ENCODE measurements at places on chromosomes 3 and 15. TPM values are rescaled to one million over a fixed set of nuclear protein-coding genes. Genes with fewer than 3 reads are reported as not detected.

DNA sequence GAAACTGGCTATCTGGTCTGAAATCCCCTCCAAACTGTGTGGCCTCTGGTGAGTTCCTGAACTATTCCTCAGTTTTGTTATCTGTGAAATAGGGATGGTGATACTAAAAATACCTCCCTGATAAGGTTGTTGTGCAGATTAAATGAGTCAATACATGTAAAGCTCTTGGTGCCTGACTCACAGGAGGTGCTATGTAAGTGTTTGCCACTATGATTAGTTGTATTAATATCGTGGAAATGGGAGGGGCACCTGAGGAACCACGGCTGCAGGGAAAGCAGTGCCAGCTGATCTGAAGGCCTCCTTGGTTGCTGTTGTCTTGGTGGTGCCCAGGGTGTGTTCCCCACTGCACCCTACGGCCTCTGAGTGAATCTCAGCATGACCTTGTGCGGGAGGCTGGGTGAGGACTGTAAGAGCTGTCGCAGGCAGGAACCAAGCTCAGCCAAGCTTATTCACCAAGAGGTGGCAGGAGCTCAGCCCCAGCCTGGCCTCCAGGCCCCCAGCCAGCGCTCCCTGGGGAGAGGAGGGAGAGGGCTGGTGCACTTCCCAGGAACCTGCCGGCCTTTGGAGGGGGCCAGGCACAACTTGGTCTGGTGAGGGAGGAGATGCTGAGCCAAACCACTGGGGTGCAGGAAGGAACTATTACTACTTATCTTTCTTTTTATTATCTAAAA lies 44.8 kb upstream of the CCDC174 start:
- DNase-seq: no peak

- DNase-seq: no peak
These were observed 71.0 kb upstream of the SYNPR start for GRCh38 chr3:63207066-63207590.

- DNase-seq: no peak
These were observed 92.0 kb upstream of the RNU6-1 start for GRCh38 chr15:67931861-67932260.

GRCh38 chr3:112908252-112908651 lies 61.6 kb upstream of the CD200R1L start:
- DNase-seq: no peak

The PLS1 gene
- 51.4 TPM for total RNA-seq

DNA sequence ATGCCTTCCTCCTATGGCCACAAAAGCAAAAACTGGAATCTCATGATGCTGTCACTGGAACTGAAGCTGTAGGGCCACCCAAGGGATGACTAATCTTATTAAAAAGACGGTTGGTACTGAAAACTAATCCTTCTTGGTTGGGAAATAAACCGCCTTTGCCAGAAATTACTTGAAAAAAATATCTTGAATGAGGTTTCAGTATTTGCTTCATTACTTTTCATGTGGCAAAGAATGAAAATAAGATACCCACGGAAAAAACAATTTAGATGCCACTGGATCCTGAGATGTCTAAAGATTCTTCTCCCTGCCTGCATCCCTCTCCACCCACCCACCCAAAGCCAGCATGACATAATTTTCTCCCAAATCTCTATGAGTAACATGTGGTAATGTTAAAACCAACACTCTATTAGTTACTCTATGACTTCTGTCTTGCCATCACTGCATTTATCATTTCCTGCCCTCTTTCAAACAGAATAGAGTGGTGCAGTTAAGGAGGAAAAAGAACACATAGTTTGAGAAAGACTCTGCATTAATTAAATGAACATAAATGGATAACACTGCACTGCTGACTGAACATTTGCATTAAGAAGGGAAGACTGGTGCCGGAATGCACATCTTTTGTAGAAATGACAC lies 111.8 kb upstream of the DPH6 start:
- no peak for DNase-seq

DNA sequence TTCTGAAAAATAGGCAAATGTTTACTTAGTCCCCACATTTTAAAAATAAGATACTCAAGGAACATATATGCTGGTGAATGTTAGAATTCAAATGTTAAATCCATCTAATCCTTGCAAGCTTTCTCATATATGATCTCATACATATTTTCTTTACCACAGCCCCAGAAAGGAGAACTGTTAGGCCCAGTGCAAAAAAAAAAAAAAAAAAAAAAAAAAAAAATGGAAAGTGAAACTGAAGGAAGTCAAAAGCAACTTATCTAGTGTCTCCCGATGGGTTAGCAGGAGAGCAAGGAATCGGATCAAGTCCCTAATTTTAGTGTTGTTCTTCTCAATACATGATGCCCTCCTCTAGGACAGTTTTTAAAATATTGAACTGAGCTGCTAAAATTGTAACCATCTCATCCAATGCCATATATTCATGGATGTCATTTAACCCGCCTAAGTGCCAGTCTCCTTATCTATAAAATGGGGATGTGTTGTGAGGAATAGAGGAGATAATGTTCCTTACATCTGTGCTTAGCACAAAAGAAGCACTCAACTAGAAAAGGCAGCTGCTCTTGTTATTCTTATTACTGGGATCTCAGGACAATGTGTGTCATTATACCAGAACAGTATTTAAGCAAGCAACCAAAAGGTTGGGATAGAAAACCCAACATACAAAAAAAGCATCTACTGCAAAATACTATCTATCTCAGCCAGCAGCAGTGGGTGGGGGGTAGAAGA lies 279.7 kb downstream of the MAGI1 start:
- DNase-seq: no peak

GRCh38 chr3:196169836-196170240 lies 41.4 kb downstream of the ZDHHC19 start:
- DNase-seq: no peak

The ACOX2 gene
- 18.6 TPM for total RNA-seq

GRCh38 chr3:167409611-167410010 lies 29.5 kb upstream of the ZBBX start:
- no peak for DNase-seq

GRCh38 chr15:62099094-62099601 lies 32.4 kb downstream of the C2CD4A start:
- DNase-seq: no peak

DNA sequence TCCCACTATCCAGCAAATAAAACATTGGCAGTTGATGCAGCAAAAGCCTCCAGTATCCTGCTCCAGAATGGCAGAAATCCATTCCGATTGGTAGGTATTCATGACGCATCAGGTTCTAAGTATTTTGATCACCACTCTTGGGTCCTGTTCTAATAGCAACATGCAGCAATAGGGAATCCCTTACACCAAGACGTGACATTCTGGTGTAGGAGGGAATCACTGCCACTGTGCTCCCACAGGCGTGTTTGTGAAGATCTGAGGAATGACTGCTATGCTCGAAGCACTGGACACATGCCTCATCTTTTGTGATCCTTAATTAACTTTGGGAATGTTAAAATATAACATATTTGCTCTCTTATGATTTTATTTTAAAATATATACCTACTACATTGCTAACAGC lies 552.9 kb downstream of the MECOM start:
- no peak for DNase-seq

- DNase-seq: no peak
These were observed 36.6 kb downstream of the GSK3B start for GRCh38 chr3:120057626-120058025.

The SLC38A3 gene
- 1.6 TPM for total RNA-seq

The OR4M2 gene
- total RNA-seq: not detected

- no peak for DNase-seq
These were observed 60.3 kb upstream of the PPP2R3A start for GRCh38 chr3:135905058-135905724.

GRCh38 chr15:44394062-44394461 lies 33.4 kb upstream of the CTDSPL2 start:
- no peak for DNase-seq

- no peak for DNase-seq
These were observed 50.5 kb downstream of the WNT5A start for GRCh38 chr3:55436644-55437043.

The SCG3 gene
- total RNA-seq: 0.13 TPM

DNA sequence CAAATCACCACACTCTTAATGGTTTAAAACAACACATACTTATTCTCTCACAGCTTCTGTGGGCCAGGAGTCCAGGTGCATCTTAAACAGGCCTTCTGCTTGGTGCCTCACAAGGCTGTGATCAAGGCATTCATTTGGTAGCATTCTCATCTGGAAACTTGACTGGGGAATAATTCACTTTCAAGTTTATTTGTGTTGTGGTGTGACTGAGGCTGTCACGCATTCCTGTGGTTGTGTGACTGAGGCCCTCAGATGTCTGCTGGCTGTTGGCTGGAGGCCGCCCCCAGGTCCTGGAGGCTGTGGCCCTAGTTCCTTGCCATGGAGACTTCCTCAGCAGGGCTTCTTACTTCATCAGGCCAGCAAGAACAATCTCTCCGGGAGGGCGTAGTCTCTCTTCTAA lies 16.9 kb upstream of the FAM3D start:
- no peak for DNase-seq

GRCh38 chr15:48954538-48954937 lies 9.2 kb downstream of the SHC4 start:
- DNase-seq: no peak

The ADAMTS9 gene
- total RNA-seq: 117 TPM

DNA sequence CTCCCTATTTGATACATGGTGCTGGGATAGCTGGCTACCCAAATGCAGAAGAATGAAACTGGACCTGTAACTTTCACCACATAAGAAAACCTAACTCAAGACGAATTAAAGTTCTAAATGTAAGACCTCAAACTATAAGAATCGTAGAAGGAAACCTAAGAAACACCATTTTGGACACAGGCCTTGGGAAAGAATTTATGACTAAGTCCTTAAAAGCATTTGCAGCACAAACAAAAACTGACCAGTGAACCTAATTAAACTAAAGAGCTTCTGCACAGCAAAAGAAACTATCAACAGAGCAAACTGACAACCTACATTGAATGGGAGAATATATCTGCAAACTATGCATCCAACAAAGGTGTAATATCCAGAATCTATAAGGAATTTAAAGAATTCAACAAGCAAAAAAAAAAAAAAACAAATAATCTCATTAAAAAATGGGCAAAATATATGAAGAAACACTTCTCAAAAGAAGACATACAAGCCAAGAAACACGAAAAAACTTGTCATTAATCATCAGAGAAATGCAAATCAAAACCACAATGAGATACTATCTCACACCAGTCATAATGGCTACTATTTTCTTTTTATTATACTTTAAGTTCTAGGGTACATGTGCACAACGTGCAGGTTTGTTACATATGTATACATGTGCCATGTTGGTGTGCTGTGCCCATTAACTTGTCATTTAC lies 37.0 kb downstream of the HDGFL3 start:
- DNase-seq: no peak

DNA sequence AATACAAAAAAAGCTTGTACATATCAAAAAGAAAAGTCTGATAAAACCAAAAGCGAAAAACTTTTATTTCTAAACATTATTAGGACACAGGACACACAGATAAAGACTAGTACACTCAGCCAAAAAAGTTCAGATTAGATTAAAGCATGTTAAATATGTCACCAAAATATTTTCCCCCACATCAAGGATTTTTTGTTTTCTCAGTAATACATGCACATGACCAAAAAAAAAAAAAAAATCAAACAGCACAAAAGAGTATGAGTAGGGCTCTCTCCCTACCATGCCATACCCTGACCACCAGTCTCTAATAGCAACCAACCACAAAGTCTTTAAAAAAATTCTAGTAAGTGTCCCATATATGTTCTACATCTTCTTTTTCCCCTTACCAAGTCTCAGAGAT lies 77.4 kb downstream of the LRRFIP2 start:
- no peak for DNase-seq

The SLC26A6 gene
- 15.4 TPM for total RNA-seq

DNA sequence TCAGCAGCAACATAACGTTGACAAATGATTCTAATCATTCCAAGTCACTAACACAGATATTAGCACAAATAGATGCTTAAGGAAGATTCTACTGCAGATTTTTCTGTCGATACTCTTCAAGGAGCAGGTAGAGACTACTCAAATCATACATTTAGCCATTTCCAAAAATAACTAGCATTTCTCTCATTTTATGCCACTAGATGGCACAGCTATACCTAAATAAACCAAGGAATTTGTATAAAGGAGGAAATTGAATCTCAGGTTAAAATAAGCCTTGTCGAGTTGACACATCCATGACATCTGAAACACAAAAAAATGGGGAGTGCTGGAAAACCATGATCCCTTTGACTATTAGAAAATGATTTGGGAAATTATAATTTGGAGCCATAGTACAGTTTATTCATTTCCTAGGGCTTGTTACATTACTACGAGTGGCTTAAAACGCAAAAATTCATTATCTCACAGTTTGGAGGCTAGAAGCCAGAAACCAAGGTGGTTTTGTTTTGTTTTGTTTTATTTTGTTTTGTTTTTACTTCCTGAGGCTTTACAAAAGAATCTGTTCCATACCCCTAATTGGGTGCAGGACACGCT lies 59.5 kb upstream of the STRIT1 start:
- DNase-seq: no peak

The OXTR gene
- 1.2 TPM for total RNA-seq

- DNase-seq: no peak
These were observed 395.6 kb downstream of the MCTP2 start for GRCh38 chr15:94626949-94627348.

Measured in kidney (tissue), 22 donors.